ENCODE measurements at places on chromosomes 2 and 18.

DNA sequence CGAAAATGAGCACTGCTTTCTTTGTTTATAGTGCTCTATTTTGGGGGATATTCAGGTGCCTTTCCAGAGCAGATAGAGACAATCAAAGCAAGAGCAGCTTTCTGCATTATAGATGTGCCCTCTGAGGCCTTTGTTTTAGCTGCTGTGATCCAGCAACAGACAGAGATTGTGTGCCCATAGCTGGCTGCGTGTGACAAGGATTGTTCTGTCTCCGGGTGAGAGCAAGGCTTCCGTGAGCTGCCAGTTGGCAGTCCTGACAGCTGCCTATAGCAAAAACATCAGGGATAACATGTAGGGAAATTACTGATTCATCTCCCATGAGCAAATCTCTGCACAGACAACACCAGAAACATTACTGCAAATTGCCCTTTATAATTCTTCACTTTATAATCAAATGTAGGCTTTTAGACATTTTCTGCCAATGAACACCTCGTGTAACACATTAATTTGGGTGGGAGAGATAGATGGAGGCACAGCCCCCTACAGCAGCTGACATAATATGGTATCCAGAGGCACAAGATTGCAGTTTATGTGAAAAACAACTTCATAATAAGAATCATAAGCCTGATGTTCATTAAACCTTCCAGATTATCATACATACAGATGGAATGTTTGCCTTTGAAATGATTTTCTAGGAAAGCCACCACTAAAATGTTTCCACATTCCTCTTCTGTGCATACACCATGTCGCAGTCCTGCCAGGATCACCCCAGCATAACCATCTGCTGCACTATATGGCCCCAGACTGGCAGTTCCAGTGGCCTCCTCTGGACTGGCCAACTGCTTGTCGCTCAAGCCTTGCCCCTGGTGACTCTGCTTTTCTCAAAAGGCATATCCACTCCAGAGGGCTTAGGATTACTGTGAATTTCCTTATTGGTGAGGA lies 131.2 kb downstream of the TRIB2 start:
- no peak for DNase-seq

- DNase-seq: no peak
Observed at GRCh38 chr2:164898475-164898874, 56.9 kb downstream of the SLC38A11 start.

- no peak for DNase-seq
Observed at GRCh38 chr18:79460481-79461300, 65.0 kb downstream of the NFATC1 start.

DNA sequence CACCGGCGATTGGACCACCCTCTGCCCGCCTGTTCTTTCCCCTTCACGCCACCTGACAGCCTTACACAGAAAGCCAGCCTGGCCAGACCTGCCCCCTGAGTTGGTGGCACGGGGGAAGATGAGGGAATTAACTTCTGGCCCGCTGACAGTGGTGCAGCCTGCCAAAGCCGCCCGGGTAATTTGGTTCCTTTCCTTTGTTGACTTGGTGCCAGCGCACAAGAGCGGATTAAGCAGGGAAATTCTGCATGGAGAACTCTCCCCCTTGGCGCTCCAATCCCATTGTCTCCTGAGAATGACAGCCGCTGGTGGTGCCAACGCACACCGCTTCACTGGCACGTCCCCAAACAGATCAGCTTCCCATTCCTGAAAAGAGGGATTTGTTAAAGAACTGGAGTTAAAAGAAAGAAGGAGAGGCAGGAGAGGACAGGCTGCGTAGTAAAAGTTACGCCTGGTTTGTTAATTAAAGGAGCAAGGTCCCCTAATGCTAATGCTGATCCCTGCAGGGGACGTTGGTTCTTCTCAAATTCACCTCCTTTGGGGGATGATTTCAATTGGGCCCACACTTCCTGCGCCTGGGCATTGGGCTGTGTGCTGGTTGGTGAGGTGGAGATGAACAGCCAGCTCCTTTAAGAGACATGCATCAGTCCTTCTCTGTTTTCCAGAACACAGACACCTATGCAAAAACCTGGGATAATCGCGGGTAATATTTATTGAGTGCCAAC lies 286.8 kb downstream of the MYCN start:
- DNase-seq: no peak

DNA sequence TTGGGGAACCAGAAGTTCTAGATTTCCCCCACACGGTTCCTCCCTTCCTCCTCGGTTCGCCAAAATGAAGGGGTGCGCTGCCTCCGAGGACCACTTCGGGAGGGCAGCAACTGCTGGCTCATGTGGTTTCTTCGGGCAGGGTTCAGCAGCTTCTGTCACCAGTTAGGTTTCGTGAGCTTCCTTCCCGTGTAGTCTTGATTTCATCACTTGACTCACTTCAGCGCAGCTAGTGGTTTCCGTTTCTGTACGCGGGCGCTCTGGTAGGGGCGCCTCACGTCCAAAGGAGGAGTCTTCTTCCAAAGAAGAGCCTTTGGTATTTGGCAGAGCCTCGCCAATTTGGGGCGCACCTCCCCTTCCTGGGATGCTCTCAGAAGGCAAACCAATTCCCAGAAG lies 485 bp upstream of the GALNT3 start:
- DNase-seq: no peak

DNA sequence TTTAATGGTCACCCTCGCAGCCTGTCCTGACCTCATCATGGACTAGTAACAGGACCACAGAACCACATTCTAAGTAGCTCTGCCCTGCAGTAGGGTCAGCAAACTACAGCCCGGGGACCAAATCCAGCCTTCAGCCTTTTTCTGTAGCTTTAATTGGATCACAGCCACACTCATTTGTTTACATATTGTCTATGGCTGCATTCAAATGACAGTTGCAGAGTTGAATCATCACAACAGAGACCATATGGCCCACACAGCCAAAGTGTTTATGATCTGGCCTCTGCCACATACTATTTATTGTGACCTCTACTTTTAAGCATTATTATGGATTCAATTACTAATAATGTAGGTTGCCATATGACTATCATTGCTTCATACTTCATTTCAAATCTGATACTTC lies 47.7 kb downstream of the MAP3K19 start:
- DNase-seq: no peak
